ENCODE measurements at places on chromosomes 3 and 15.

GRCh38 chr3:119762876-119763275, 19.0 kb upstream of the NR1I2 start:
- no peak for DNase-seq

- peak; percentile 98 for DNase-seq
Measured at GRCh38 chr15:40069178-40070165, 30.5 kb upstream of the SRP14 start.

GRCh38 chr3:105347625-105348302, 18.9 kb upstream of the ALCAM start:
- no peak for DNase-seq

DNA sequence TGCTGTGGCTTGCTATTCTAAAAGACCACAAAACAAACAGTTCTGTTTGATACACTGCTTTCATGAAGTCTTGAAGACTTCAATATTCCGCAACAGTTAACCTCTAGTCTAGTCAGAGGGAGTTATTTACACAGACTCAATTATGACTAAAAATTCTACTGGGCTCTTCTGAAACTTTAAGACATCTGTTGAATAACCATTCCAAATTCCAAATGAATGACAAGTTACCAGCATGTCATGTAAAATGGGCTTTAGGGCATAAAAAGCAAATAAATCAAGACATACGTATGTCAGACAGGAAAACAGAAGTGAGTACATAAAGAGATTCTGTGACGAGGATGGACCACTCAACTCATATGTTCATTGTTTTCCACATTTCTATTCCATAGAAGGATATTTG, 93.9 kb downstream of the PLOD2 start:
- DNase-seq = peak; percentile 81

DNA sequence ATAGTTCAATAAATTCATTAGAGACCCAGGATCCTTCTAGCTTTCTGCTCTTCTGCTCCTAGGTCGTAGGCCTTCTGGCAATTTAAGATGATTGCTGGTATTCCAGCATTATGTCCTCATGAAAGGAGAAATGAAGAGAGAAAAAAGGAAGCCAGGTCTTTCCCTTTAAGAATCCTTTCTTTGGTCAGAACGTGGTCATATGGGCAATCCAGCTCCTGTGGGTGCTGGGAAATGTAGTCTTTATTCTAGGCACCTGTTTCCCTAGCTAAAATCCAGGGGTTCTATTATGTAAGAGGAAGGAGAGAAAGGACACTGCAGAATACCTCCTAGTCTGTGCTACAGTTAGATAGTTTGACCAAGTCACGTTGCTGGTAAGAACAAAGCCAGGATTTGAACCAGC, 35.5 kb upstream of the NR1I2 start:
- no peak for DNase-seq

GRCh38 chr3:107525644-107526305, 3.0 kb downstream of the BBX start:
- DNase-seq = no peak

GRCh38 chr3:33687406-33688010, 30.5 kb downstream of the CLASP2 start:
- DNase-seq = peak; percentile 8

DNA sequence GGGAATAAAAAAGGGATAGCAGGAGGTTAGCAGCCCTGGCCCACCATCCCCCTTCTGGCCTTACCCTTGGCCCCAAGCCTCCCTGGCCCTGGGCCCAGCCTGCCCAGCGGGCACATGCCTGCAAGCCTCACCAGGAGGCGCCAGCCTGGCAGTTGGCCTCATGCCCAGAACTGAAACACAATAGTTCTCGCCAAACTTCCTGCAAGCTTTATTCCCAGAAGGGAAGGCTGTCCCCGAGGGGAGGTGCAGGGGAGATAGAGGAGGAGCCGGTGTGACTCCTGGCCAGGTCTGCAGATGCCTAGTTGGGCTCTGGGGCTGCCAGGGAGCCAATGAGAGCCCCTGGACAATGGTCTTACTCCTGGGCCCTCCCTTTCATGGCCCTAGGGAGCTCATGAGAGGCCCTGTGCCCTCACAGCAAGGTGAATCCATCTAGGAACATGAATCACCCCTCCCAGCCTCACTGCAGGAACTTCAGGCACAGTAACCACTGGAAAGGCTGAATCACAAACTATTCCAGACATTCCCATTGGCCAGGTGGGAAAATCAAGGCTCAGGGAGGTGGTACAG, 4.0 kb downstream of the CCDC33 start:
- peak; percentile 90 for DNase-seq

DNA sequence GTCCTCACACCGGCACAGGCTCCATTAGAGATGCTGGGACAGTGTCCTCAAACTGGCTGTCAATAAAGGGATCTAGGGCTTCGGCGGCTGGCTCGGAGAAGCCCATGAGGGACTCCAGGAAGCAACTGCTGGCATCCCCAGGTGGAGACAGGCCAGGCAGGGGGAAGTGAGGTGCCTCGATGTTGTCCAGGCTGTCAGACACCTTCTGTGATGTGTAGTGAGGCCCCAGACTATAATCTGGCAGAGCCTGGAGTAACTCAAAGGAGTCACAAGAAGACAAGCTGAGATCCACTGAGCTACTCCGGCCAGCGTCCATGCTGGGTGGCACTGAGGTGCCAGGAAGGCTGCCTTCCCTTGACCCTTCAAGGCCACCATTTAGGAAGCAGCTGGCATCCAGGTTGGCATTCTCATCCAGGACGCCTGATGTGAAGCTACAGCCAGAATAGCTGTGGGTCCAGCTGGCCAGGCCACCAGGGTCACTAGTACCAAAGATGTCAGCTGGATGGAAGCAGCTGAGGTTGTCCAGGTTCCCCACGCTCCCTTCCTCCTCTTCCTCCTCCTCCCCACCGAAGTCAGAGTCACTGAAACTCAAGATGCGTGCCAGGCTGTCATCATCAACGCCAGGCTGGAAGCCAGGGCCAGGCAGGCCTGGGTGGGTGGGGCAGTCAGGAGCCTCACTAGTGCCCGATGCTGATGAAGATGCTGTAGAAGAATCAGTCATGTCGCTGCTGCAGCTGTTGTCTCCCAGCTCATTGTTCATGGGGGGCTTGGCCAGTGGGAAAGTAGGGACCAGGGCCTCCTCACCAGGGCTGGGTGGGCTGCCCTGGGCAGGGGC, 10.1 kb downstream of the CSRNP1 start:
- no peak for DNase-seq

All from fibroblast of gingiva (primary cell).